Activated T-helper 1 cell treated with anti-CD3 and anti-CD28 coated beads, Interleukin-2, amount 50 U/mL, for 16 hours (primary cell): ENCODE measurements at places on chromosomes 2 and 18.
A peak's percentile ranks its signal among the peaks of the same experiment; 100 is the strongest.

DNA sequence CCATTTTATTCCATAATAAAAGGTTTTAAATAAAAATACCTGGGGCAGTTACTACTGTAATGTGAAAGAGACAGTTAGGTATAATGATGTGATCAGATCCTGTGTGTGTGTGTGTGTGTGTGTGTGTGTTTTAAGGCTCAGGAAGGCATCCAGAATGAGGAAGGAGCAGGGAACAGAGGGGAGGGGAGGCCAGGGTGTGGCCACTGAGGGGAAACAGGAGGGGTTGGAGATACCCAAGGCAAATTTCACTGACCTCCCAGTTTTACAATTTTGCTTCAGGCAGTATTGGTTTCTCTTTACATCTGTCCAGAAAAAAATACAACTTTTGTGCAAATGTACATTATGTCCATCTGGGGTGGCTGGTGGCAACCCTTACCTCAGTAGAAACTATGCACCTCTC is 163.5 kb upstream of the FBXO11 start:
- DNase-seq, result no peak

- no peak for DNase-seq
Measured at GRCh38 chr2:226483745-226484619, 315.6 kb downstream of the IRS1 start.

DNA sequence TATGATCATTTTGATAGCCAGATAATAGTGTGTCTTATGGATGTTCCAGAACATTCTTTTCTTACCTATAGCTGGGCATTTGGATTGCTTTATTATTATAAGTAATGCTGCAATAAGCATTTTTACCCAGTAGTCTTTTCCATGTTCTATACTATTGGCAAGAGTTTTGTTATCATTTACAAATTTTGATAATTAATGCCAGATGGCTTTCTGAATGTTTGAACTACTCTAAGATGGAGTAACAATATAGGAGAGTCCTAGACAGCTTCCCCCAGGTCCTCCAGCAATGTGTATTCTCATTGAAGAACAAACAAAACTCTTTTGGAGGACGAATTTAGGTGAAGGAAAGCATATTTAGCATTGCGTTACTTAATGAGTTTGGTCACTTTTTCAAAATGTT is 73.0 kb downstream of the INPP4A start:
- DNase-seq, result no peak

GRCh38 chr2:232880764-232881351 is 10.8 kb downstream of the SNORC start:
- no peak for DNase-seq

DNA sequence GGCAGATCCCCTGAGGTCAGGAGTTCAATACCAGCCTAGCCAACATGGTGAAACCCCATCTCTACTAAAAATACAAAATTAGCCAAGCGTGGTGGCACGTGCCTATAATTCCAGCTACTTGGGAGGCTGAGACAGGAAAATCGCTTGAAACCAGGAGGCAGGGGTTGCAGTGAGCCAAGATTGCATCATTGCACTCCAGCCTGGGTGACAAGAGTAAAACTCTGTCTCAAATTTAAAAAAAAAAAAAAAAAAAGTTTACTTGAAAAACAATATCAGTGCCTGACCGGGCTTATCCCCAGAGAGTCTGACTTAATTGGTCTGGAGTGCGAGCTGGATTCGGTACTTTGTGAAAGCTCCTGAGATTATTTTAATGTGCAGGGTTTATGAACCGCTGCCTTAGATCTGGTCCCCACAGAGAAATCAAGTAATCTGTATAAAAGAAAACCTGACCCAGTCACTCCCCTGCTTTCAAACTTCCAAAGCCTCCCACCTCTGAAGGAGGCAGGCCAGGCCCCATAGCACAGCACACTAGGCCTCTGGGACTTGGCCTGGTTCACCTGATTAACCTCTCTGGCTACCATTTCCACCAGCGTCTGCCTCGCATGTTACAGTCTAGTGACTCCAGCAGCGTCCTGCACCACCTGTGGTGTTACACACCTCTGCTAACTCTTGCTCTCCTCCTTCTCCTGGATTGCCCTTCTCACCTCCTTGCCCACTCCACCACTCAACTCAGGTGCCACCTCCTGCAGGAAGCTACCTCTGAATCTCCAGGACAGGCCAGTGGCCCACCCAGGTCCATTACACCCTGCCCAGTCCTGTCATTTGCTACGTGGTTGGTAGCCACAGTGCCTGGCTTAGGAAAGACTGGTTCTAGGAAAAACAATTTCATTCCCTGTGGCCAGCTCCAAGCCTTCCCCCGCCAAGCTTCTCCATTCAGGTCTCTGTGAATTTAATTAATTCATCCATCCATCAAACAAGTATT is 114.3 kb upstream of the PPP1CB start:
- DNase-seq, result no peak

GRCh38 chr2:10720947-10721395 is 459 bp upstream of the ATP6V1C2 start:
- no peak for DNase-seq

GRCh38 chr2:113268621-113269360 is 9.9 kb downstream of the PAX8 start:
- no peak for DNase-seq

GRCh38 chr2:112273349-112273748 is 2.0 kb upstream of the ZC3H6 start:
- DNase-seq, result no peak

- no peak for DNase-seq
Measured at GRCh38 chr2:151632993-151633565, 101.2 kb downstream of the NEB start.

DNA sequence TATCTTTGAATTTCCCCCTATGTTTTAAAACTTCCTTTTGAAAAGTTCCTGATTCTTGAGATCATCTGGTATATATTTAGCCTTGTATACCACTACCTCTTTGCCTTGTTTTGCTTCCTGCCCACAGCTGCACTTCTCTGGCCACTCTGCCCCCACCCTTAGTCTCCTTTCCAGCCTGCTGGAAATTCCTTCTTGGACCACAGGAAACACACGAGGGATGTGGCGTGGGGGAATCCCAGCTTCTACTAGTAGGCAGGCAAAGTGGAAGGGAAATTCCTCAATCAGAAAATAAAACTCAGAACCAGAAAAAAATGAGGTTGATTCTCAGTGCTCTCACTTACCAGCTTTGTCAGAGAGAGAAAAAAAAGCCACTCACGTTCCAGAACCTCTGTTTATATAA is 13.4 kb downstream of the IL18RAP start:
- no peak for DNase-seq

- no peak for DNase-seq
Measured at GRCh38 chr2:26630669-26631360, 10.4 kb downstream of the CIB4 start.

- no peak for DNase-seq
Measured at GRCh38 chr2:63340443-63340842, 247.8 kb downstream of the WDPCP start.

GRCh38 chr2:128269063-128269989 is 49.3 kb downstream of the HS6ST1 start:
- no peak for DNase-seq

- DNase-seq, result peak; percentile 15
Measured at GRCh38 chr2:86238354-86238753, 39.1 kb downstream of the MRPL35 start.

- no peak for DNase-seq
Measured at GRCh38 chr2:19664646-19665045, 237.1 kb downstream of the TTC32 start.

GRCh38 chr2:150358468-150358807 is 129.0 kb downstream of the RND3 start:
- DNase-seq, result no peak

- no peak for DNase-seq
Measured at GRCh38 chr2:9297807-9298206, 91.2 kb downstream of the ASAP2 start.

DNA sequence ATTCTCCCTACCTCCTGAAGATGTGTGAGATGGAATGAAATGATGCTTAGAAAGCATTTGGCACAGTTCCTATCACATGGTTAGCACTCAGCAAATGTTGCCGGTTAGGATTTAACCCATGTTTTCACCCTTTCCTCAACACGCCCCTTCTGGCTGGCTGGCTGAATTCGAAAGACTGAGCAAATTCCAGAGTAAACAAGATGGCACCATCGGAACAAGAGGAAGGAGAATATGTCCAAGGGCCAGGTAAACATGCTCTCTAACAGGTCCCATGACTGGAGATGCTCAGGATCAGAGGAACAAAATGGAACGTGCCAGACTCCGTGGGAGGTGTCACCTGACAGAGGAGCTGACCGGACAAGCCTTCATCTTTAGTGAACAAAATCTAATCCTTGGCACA is 145.6 kb downstream of the ANKRD44 start:
- DNase-seq, result no peak

GRCh38 chr18:45417392-45417791 is 197.9 kb upstream of the SLC14A2 start:
- no peak for DNase-seq

DNA sequence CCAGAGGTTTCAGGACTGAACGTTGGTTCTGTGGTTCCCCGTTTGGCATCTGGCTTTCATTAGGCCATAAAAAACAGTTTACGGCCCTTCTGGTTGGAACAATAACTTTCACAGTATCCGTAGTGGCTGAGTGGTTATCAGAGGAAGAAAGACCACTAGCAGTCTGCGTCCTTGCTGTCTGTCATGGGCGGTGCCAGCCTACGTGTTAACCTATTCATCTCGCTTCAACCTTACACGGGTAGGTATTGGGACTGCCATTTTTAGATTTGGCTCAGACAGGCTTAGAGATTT is 42.6 kb upstream of the ROCK2 start:
- no peak for DNase-seq

- peak; percentile 35 for DNase-seq
Measured at GRCh38 chr2:241950413-241951315, 81.1 kb downstream of the RTP5 start.

- no peak for DNase-seq
Measured at GRCh38 chr2:5736886-5737285, 44.7 kb downstream of the SOX11 start.

GRCh38 chr18:9221661-9222060 is 85.1 kb downstream of the ANKRD12 start:
- no peak for DNase-seq

- DNase-seq, result no peak
Measured at GRCh38 chr2:169002161-169002738, 28.9 kb downstream of the ABCB11 start.

- DNase-seq, result no peak
Measured at GRCh38 chr18:55879331-55879730, 291.3 kb upstream of the TCF4 start.

- DNase-seq, result peak; percentile 19
Measured at GRCh38 chr2:172442072-172442895, 14.9 kb downstream of the ITGA6 start.

DNA sequence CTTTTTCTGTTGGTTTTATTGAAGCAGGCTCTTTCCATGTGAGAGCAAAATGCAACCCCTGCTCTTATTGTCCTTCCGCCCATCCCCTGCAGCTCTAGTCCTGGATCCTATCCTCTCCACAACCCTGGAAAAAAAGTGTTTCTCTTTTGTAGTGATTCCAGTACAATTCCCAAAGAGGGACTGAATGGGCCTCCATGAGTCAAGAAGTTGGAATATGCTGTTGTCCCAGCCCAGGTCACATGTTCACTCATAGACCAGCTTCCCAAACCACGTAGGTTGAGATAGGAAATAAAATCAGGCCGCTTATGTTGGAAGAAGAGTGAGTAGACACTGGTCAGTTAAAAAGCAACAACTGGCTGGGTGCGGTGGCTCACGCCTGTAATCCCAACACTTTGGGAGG is 39.4 kb downstream of the CPO start:
- no peak for DNase-seq

GRCh38 chr18:58495634-58496033 is 133.3 kb downstream of the ALPK2 start:
- DNase-seq, result no peak

GRCh38 chr2:20667531-20668401 is 822 bp downstream of the GDF7 start:
- DNase-seq, result no peak

GRCh38 chr2:151277067-151277466 is 12.4 kb downstream of the NMI start:
- no peak for DNase-seq

GRCh38 chr2:138185827-138186226 is 221.6 kb downstream of the HNMT start:
- no peak for DNase-seq

DNA sequence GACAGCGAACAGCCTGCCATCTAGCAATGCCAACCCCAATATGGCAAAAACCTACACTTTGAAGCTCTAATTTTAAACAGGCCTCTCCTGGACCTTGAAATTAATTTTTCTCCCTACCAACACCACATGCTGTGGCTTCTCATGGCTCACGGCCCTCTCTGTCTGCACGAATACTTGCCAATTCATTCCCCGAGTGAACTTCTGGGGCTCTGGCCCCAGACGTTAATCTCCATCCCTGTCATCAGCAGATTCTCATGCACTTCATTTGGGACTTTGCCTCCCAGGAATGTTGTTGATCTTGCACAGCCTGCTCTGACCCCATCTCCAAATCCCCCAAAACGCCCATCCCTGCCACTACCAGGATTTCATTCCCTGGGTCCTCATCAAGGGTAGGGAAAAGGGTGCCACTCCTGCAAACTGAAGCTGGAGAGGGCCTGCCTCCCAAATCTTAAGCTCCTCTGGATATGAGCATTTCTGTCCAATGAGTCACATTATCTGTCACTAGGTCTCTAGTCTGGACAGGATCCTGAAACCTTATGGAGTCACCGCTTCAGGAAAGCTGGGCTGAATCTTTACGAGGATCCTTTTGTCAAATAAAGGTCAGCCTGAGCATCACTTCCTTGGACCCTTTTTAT is 10.4 kb downstream of the FIGLA start:
- no peak for DNase-seq
